ENCODE measurements at places on chromosomes 11 and 22. TPM values are rescaled to one million over a fixed set of nuclear protein-coding genes. Genes with fewer than 3 reads are reported as not detected.
A peak's percentile ranks its signal among the peaks of the same experiment; 100 is the strongest.

DNA sequence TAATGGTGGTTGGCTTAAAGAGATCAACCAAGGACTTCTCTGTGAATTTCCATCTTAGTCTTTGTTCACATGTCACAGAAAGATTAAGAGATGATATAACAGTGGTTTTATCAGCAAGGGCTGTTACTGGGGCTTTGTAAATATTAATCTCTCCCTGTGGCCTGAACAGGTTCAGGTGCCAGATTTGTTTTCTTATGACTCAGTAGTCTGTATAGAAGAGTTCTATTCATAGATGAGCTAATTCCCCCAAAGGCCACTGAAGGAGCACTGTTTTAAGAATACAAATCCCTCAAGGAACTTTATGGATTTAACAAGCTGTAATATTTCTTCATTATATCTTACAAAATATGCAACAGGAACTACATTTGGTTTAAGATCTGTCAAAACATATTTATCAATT lies 50.4 kb downstream of the TCP11L1 start:
- no peak overlapping the region for H3K4me3 ChIP-seq
- H3K27me3 ChIP-seq, result no peaks in the 10 kb centered on the region
- no peaks in the 10 kb centered on the region for H3K4me1 ChIP-seq
- no peaks in the 10 kb centered on the region for H3K36me3 ChIP-seq
- H3K27ac ChIP-seq, result no peak overlapping the region

GRCh38 chr11:9071692-9072091 lies 19.7 kb downstream of the SCUBE2 start:
- no peak for DNase-seq
- no peaks in the 10 kb centered on the region for H3K4me1 ChIP-seq
- peaks cover 1% of the 10 kb centered on the region for H3K36me3 ChIP-seq
- H3K27me3 ChIP-seq, result no peaks in the 10 kb centered on the region
- H3K27ac ChIP-seq, result no peak overlapping the region

DNA sequence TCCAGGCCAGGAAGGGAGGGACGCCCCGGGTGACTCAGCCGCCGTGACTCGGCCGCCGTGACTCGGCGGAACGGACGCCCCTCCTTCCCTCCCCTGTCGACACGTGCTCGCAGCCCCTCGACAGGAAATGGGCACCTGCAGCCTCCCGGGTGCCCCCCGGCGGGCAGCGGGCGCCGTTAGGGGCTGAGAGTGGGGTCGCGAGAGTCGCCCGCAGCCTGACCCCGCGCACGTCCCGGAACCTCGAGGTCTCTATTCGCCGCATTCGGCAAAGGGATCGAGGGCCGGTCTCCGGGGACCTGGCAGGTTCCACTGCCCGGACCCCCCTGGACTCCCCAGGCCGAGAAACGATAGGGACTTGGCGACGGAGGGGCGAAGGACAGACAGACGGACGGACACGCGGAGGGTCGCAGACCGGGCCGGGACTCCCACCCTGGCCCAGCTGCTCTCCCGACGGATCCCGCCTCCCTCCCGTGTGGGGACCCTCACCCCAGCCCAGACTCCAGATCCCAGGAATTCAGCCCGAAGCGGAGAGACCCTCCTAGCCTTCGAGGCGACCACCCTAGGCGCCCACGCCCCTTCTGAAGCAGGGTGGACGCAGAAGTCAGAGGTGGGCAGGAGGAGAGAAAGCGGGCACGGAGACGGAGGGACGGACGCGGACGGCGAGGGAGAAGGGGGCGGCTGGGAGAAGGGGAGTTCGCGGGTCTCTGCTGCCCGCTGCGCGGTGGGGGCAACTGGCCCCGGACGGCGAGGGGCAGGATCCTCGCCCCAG lies 648 bp downstream of the FOSL1 start:
- H3K27me3 ChIP-seq, result no peaks in the 10 kb centered on the region
- peak overlapping the region; percentile 60 for H3K4me3 ChIP-seq
- no peaks in the 10 kb centered on the region for H3K4me1 ChIP-seq
- no peaks in the 10 kb centered on the region for H3K36me3 ChIP-seq

The GPR83 gene
- not detected for total RNA-seq

The SLC16A8 gene
- total RNA-seq, result 0.81 TPM

DNA sequence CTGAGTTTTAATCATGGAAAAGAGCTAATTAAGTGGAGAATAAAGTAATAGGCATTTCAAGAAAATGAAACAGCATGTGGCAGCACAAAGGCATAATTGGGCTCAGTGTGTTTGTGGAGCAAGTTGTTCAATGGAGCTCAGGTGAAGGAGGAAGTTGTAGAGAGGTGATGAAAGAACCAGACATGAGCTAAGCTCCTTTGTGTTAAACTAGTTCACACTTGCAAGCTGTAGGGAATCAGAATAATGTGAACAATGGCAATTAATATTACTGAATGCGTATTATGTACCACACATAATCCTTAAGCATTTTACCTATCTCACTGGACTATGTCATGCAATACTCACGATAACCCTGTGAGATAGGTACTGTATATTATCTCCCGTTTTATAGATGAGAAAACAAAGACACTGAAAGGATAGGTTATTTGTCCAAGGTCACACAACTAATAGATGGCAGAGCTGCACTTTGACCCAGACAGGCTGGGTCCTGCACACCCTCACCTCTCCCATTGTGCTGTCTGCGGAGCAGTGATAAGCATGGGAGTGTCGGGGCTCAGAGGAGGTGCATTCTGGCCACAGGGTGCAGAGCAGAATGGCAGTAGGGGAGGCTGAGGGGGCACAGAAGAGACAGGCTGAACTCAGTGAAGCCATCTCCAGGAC lies 8.9 kb downstream of the OLFML1 start:
- H3K27ac ChIP-seq, result no peak overlapping the region
- no peaks in the 10 kb centered on the region for H3K27me3 ChIP-seq
- H3K4me3 ChIP-seq, result no peak overlapping the region
- no peaks in the 10 kb centered on the region for H3K4me1 ChIP-seq
- H3K36me3 ChIP-seq, result no peaks in the 10 kb centered on the region
- no peak for DNase-seq

- H3K27me3 ChIP-seq, result no peaks in the 10 kb centered on the region
- peaks cover 5% of the 10 kb centered on the region for H3K36me3 ChIP-seq
- no peak for DNase-seq
- H3K27ac ChIP-seq, result no peak overlapping the region
- H3K4me3 ChIP-seq, result no peak overlapping the region
Measured at GRCh38 chr11:67586568-67587250, 3.1 kb downstream of the GSTP1 start.

DNA sequence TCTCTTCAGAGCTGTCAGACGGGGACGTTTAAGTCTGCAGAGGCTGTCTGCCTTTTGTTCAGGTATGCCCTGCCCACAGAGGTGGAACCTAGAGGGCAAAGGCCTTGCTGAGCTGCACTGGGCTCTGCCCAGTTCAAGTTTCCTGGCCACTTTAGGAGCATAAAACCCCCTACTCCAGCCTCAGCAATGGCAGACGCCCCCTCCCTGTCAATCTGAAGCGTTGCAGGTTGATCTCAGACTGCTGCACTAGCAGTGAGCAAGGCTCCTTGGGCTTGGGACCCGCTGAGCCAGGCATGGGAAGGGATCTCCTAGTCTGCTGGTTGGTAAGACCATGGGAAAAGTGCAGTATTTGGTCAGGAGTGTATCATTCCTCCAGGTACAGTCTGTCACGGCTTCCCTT lies 66.6 kb upstream of the TP53I11 start:
- H3K4me1 ChIP-seq, result peaks cover 3% of the 10 kb centered on the region
- H3K4me3 ChIP-seq, result no peak overlapping the region
- no peak overlapping the region for H3K27ac ChIP-seq
- no peak for DNase-seq

The PLEKHA7 gene
- total RNA-seq, result 17.1 TPM

- H3K27me3 ChIP-seq, result no peaks in the 10 kb centered on the region
- no peak overlapping the region for H3K4me3 ChIP-seq
- H3K27ac ChIP-seq, result no peak overlapping the region
- H3K4me1 ChIP-seq, result no peaks in the 10 kb centered on the region
- peak; percentile 23 for DNase-seq
Measured at GRCh38 chr22:19218541-19219233, 40.2 kb upstream of the SLC25A1 start.

DNA sequence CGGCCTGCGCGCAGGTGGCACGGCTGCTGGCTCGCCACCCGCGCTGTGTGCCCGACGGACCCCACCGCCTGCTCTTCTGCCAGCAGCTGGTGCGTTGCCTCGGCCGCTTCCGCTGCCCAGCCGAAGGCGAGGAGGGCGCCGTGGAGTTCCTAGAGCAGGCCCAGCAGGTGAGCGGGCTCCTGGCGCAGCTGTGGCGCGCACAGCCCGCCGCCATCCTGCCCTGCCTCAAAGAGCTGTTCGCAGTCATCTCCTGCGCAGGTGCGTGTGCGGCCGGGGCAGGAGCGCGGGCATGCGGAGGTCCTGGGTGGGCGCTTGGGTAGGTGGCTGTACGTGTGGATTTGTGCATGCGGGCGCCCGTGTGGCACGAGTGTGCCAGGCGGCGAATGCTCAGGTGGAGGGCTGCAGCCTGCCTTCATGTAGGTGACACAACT lies 8.0 kb downstream of the USP35 start:
- H3K27ac ChIP-seq, result no peak overlapping the region
- peak; percentile 40 for DNase-seq
- no peaks in the 10 kb centered on the region for H3K4me1 ChIP-seq
- H3K36me3 ChIP-seq, result no peaks in the 10 kb centered on the region

DNA sequence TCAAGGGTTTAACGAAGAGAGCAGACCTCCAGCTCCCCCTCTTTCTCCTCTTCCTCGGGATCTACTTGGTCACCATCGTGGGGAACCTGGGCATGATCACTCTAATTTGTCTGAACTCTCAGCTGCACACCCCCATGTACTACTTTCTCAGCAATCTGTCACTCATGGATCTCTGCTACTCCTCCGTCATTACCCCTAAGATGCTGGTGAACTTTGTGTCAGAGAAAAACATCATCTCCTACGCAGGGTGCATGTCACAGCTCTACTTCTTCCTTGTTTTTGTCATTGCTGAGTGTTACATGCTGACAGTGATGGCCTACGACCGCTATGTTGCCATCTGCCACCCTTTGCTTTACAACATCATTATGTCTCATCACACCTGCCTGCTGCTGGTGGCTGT lies 363 bp downstream of the OR8A1 start:
- H3K36me3 ChIP-seq, result no peaks in the 10 kb centered on the region
- no peak overlapping the region for H3K27ac ChIP-seq
- no peak overlapping the region for H3K4me3 ChIP-seq
- DNase-seq, result no peak
- H3K4me1 ChIP-seq, result no peaks in the 10 kb centered on the region

- H3K27ac ChIP-seq, result no peak overlapping the region
- no peaks in the 10 kb centered on the region for H3K4me1 ChIP-seq
- H3K36me3 ChIP-seq, result no peaks in the 10 kb centered on the region
- no peaks in the 10 kb centered on the region for H3K27me3 ChIP-seq
- no peak overlapping the region for H3K4me3 ChIP-seq
Measured at GRCh38 chr11:35752115-35752514, 89.5 kb downstream of the TRIM44 start.

- H3K4me1 ChIP-seq, result no peaks in the 10 kb centered on the region
- H3K36me3 ChIP-seq, result no peaks in the 10 kb centered on the region
- no peak overlapping the region for H3K27ac ChIP-seq
- H3K27me3 ChIP-seq, result no peaks in the 10 kb centered on the region
Measured at GRCh38 chr11:66006134-66006890, 4.0 kb downstream of the BANF1 start.

DNA sequence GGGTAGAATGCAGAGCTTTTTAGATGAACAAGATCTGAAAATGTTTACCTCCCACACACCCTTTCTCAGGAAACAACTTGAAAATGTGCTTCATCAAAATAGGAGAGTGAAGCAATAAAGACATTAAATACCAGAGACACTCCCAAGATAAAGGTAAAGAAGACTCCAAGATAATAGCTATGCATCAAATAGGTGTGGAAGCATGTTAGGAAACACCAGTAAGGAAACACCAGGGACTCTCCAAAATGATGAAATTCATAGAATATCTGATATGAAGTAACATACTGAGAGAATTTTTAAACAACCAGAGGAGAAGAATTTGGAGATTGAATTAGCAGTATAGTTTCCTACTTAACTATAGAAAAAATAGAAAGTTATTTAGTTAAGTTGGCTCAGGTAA lies 57.0 kb downstream of the OR10A6 start:
- H3K27ac ChIP-seq, result no peak overlapping the region
- DNase-seq, result no peak
- H3K36me3 ChIP-seq, result no peaks in the 10 kb centered on the region
- no peaks in the 10 kb centered on the region for H3K4me1 ChIP-seq

DNA sequence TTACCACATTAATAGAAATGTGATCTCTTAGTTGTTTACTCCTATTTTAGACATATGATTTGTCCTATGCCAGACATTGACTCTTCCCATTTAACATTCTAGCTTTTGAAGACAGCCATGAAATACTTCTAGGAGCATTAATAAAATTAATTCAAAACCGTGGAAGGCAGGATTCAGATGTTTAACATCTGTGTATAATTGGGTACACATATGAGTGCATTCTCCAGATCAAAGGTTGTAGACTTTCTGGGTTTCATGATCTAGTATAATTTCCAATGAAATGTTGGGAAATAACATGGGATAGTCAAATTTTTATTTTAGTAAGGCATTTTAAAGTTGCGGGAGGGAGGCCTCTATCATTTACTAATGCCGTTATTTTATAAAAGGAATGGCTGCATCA lies 35.2 kb upstream of the CCDC89 start:
- DNase-seq, result no peak
- H3K4me1 ChIP-seq, result peaks cover 3% of the 10 kb centered on the region
- H3K36me3 ChIP-seq, result no peaks in the 10 kb centered on the region
- no peak overlapping the region for H3K4me3 ChIP-seq
- no peak overlapping the region for H3K27ac ChIP-seq

The TESMIN gene
- total RNA-seq, result 0.42 TPM

DNA sequence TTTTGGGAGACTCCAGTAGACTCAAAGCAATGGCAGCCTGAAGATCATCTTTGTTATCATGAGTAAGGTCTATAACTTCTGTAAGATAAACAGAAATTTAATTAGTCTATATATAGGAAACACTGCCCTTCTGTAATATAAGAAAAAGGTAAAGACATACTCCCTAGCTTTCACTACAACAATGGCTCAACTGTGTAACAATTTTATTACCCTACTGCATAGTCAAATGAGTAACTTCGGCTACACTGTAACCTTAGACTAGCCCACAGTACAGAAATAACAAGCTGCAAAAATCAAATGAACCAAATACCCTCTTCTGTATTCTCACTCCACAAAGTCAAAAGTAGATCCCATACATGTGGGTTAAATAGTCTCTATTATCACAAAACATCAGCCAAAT lies 33.7 kb downstream of the USP28 start:
- no peaks in the 10 kb centered on the region for H3K27me3 ChIP-seq
- no peak overlapping the region for H3K4me3 ChIP-seq
- no peak for DNase-seq
- peaks cover 4% of the 10 kb centered on the region for H3K36me3 ChIP-seq
- no peak overlapping the region for H3K27ac ChIP-seq

The OVCH2 gene
- not detected for total RNA-seq

DNA sequence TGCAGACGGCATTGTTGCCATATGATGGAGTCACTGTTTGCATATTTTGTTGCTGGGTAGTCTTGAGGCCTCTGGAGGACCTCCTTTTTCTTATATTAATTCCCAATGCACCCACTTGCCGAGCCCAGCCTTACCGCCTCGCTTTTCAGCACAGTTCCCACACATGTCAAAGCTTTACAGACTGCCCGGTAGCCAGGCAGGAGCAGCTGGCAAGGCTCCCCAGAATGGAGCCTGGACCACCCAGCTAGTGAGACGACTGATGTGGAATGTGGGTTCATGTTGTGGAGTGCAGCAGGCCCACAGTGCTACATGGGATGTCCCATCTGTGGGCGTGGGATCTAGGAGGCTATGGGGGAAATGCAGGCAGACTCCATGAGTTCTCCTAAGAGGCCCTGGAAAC lies 99.4 kb upstream of the MTMR2 start:
- H3K27ac ChIP-seq, result no peak overlapping the region
- no peaks in the 10 kb centered on the region for H3K27me3 ChIP-seq
- H3K4me1 ChIP-seq, result peaks cover 3% of the 10 kb centered on the region
- H3K36me3 ChIP-seq, result no peaks in the 10 kb centered on the region
- H3K4me3 ChIP-seq, result no peak overlapping the region

The ZP1 gene
- total RNA-seq, result not detected
